ENCODE measurements at places on chromosomes 3 and 15. TPM values are rescaled to one million over a fixed set of nuclear protein-coding genes. Genes with fewer than 3 reads are reported as not detected.
A peak's percentile ranks its signal among the peaks of the same experiment; 100 is the strongest.

DNA sequence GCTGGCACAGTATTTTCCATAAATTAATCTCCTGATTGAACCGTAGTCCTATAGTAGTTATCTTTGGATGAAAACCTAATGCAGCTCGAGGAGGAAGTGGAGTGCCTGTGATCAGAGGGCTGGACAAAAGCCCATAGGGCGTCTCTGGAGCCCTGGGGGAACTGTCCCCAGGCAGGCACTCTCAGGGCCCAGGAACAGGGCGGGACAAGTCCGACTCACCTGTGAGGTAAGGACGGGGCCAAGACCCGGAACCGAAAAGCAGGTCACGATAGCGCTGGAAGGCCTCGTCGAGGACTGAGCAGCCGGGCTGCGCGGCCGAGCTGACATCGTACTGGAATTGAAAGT, 341 bp downstream of the HEXA start:
- DNase-seq, result peak; percentile 84

GRCh38 chr15:78968539-78969271, 23.9 kb upstream of the CTSH start:
- no peak for DNase-seq

DNA sequence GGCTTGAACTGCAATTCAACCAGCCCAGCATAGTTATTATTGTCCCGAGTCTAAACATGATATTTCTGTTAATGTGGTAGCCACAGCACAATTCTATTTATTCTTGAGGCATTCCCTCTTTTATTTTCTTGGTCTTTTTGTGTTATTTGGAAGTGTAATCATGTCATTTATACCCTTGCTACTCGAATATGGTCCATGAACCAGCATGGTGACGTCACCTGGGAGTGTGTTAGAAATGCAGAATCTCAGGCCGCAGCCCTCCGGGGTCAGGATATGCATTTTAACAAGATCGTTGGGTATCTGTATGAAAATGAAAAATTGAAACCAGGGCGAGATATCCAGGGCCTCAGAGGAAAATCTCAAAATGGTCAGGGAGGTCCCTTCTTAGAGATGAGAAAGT, 165.0 kb upstream of the CTDSPL start:
- DNase-seq, result no peak

DNA sequence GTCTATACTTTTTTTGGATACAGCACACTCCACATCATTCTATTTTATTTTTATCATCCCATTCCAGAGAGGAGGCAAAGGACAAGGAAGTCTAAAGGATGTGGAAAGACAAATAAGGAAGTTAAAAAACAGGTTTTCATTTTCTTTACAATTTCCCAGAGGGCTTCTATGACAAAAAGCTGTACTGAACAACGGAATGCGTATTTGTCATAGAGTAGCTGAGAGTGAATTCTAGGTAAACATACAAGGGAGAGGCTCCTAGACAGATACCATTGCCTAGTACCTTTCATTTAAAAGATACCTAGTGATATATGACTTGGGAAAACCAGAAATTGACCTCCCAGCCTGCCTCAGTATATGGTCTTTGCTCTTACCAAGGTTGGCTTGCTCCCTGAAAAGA, 341.7 kb downstream of the FHIT start:
- no peak for DNase-seq

DNA sequence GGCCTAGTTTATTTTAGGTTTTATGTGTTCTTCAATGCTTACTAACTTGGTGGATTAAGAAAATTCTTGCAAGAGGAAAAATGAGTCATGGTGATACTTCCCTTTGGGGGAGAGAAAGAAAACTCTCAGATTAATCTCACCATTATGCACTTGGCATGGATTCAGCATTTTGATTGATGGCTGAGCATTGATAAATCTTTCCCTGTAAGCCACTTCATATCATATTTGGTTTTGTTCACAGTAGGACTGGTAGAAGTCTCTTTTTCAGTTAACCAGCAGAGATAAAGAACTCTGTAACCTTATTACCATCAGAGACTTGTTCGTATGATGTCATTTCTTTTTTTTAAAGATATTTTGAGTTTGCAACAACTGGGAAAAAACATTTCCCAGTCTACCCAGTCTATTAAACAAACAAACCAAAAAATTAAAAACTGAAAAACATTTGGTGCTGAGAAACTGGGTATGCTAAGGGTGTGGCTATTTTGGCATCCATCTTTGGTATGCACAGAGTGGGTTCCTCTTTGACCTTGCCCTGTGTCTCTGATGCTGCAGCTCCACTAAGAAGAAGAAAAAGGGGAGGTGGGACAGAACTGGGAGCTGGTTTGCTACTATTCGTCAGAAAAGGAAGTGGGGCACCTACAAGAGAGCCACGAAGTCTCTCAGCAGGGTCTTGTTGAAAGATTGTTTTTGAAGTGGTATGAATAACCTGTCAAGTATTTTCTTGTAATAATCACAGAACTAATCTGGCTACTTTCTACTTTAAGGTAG, 17.2 kb downstream of the TMOD3 start:
- DNase-seq, result no peak

DNA sequence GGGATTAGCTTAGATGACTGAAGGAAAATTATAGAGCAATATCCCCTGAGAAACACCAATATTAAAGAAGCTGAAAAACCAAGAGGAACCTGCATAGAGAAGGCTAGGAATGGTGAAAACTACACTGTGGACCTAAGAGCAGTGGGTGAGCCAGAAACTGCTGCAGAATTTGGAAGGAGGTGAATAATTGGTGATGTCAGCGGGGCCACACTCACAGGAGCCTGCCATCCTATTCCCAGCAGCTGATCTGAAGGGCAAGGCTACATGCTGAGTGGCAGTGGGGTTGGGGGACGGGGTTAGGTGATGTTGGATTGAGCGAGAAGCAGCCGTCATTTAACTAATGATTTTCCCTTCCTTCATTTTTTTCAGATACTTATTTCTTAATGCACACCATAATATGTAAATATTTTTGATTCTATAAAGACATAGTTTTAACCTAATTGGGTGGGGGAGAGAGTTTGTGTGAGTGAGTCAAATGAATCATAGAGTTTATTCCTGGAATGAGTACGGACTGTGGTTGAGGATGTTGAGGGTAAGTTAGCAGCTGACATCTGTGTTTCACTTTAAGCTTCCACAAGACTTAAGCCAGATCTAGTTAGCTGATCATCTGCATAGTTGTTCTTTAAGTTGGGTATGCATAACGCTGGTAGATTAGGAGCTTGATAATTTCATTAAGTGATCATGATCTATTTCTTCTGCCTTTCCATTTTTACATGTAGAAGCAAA, 222.8 kb downstream of the PTPRG start:
- no peak for DNase-seq

DNA sequence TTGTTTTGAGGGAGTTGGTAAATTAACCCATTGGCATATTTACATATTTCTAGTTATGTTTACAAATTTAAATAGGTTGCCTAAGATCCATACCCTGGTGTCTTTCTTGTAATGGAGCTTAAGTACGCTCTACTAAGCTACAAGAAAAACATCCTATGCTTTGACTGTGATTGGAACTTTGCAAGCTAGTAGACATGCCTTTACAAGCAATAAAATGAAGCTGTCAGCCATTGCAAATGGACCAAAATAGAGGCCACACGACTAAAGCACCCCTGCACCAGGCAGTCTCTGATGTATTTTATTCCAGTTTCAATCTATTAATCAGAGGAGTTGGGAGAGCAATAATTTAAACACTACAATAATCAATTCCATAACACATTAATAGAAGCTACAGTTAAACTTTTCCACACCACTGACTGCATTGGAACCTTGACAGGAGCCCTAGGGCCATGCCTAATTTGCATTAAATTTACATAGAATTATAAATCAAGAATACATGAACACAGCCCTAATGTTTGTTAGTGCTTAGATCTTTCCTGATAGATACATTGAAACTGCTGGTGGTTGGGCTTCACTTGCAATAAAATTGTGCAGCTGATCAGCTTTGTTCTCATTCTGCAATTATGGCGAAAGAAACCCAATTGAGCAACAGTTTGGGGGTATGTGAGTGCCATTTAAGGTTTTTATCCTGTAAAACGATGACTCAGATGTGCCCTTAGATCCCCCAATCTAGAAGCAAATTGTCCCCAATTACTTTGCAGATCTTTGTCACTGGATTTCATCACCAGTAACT, 360.1 kb downstream of the LSAMP start:
- no peak for DNase-seq

DNA sequence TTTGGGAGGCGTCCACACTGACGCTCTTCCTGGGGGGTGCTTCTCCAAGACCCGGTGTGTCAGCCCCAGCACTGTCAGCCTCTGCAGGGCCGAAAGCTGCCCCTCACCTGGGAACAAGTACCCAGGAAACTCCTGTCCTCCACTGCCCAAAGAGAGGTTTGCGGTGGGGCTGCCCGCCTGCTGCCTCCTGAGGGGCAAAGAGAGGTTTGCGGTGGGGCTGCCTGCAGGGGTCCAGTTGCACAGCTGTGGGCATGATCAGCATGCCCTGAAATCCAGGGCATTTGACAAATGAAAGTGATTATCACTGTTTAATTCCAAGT, 15.1 kb upstream of the SNRPA1 start:
- DNase-seq, result no peak

GRCh38 chr3:111548092-111548491, 6.1 kb downstream of the CD96 start:
- no peak for DNase-seq

GOLGA6A gene
- total RNA-seq, result 0.21 TPM

KNG1 gene
- not detected for total RNA-seq

Measured in osteocyte (in vitro differentiated cells).